ENCODE measurements at places on chromosomes 7 and 10. TPM values are rescaled to one million over a fixed set of nuclear protein-coding genes. Genes with fewer than 3 reads are reported as not detected.

GRCh38 chr7:50832744-50833143 is 50.0 kb upstream of the GRB10 start:
- no peak overlapping the region for H3K4me3 ChIP-seq
- peaks cover 5% of the 10 kb centered on the region for H3K4me1 ChIP-seq
- H3K27me3 ChIP-seq: no peaks in the 10 kb centered on the region
- no peaks in the 10 kb centered on the region for H3K36me3 ChIP-seq

GRCh38 chr10:29947701-29948060 is 111.7 kb downstream of the JCAD start:
- H3K36me3 ChIP-seq: no peaks in the 10 kb centered on the region
- no peaks in the 10 kb centered on the region for H3K27me3 ChIP-seq
- peaks cover 11% of the 10 kb centered on the region for H3K4me1 ChIP-seq
- H3K4me3 ChIP-seq: no peak overlapping the region

DNA sequence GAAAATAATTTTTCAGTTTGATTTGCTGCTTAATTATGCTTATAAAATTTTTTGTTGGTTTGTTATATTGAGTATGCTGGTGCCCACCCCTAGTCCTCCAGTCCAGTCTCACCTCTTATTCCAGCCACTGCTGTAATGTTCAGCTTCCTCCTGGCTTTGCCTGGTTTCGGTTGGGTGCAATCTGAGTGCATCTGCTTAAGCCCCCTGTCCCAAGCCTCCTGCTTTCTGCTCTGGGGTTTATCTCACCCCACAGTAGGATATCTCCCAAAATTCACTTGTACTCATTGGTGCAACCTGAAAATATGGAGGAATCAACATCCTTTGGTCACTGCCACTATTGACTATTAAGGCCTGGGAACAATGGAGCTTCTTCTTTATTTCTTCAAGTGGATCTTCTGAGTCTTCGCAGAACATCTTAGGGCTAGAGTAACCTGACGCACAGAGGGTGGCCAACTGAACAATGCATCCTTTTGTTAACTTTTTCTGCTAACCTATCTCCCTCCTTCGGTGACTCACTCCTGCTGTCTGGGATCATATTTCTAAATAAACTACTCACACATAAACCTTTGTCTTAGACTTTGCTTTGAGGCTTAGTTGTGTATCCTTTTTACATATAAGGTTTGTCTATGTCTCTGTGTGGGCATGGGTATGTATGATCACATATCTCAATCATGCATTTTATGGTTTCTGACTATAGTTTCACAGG is 19.1 kb upstream of the SOSTDC1 start:
- H3K27ac ChIP-seq: no peak overlapping the region
- H3K27me3 ChIP-seq: peaks cover 8% of the 10 kb centered on the region
- no peak for DNase-seq
- H3K4me3 ChIP-seq: no peak overlapping the region
- H3K4me1 ChIP-seq: no peaks in the 10 kb centered on the region
- H3K36me3 ChIP-seq: no peaks in the 10 kb centered on the region

DNA sequence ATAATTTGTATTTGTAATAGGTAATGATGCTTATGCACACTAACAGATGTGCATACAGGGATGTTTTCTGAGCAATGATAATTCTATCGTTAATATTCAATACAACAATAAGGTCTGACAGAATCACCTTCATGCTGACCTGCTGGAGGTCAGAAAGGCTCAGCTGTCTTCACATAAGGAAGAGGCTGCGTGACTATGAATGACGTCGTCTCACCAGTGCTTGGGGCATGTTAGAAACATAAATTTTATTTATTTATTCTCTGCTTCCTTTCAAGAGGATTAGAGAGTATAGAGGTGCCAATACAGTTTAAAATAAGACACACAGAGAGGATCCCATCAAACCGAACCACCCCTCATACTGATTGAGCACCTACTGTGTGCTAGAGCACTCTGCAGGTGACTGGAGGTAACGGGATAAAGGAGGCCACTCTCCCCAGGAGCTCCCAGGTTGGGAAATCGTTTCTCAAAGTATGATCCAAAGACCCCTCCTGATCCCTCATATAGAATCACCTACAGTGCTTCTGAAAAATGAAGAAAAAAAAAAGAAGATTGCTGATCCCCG is 265.6 kb upstream of the NPVF start:
- no peak overlapping the region for H3K4me3 ChIP-seq
- no peak overlapping the region for H3K27ac ChIP-seq
- peaks cover 12% of the 10 kb centered on the region for H3K4me1 ChIP-seq

TMEM26 gene
- 0.06 TPM for polyA plus RNA-seq

PRF1 gene
- not detected for polyA plus RNA-seq

FXYD4 gene
- not detected for polyA plus RNA-seq

Data from SK-N-SH (cell line).